ENCODE measurements at places on chromosomes 4 and X.

- DNase-seq = no peak
Measured at GRCh38 chr4:80187677-80188076, 9.6 kb upstream of the PRDM8 start.

DNA sequence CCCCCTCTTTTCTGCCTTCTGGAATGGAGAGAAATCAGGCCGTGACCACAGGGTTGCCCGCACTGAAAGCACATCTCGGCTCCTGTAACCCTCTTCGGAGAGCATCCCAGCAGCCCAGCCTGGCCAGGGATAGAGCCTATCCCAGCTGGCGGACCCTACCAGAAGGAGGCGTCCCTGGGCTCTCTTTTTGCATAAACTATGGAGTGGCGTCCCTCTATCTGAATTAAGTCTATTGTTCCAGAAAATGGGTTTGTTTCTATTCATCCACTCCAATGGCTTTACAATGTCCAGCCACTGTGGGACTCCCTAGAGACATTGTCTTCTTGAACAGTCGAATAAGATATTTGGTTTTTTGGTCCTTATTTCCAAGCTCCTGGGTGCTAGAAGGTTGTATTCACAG is 689 bp upstream of the NHSL2 start:
- DNase-seq = no peak

DNA sequence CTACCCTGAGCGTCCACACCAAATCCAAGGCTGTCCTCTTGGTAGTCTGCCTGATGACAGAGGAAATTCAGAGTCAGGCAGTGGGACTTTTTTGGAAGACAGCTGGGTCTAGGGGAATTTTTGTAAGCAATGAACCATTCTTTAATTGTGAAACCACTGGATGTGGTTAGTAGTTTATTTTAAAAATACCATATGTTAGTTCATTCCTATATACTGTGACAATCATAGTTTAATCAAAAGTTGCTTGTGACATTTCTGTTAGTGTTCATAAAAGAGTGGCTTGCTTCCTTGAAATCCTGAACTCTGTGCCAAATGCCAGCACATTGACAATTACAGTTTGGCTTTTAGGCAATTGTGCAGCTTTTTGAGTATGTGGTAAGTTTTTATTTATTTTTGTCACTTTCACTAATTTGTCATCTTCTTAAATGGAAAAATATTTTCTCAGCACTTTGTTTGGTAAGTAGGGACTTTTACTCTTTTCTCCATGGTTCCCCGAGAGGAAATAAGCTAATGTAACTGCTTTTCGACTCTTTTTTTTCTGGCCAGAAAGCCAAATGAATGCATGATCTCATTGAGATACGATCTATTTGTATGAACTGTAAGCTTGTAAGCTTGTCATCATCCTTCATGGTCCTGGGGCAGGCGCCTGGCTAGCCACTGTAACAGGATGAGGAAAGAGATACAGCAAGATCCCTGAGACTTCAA is 72.6 kb upstream of the SLC4A4 start:
- no peak for DNase-seq

GRCh38 chr4:142419712-142420111 is 426.4 kb downstream of the INPP4B start:
- DNase-seq = no peak

- DNase-seq = no peak
Measured at GRCh38 chrX:41189156-41189555, 103.9 kb downstream of the USP9X start.

DNA sequence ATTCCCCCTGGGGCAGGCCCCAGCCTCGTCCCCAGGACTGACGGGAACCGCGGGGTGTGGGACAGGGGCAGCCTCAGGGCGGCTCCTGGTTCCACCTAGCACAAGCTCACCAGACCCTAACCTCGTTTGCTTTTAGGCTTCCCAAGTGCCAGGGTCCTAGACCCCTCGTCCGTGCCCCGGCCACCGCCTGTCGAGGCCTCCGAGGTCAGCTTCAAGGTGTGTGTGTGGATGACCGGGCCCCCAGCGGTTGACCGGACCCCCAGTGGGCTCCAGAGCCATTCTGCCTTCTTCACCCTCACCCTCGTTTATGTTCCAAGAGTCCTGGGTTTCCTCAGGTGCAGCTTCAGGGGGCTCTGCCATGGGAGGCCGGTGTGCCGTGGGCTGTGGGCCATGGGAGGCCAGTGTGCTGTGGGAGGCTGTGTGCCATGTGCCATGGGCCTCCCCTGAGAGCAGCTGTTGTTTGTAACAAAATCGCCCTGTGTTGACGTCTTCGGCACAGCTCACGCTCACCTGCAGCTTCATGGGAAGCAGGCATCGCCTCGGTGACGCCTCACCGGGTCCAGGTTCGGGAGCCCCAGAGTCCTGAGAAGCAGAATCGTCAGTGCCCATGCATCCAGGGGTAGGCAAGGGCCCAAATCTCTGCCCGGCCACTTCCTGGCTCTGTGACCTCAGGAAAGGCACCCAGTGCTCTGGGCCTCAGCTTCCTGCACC is 43.0 kb upstream of the HMX1 start:
- peak; percentile 0 for DNase-seq

Data from body of pancreas (tissue), 4 donors.